Activated T-cell treated with anti-CD3 and anti-CD28 coated beads, Interleukin-2, amount 50 U/mL, for 72 hours (primary cell): ENCODE measurements at places on chromosomes 7 and 10. TPM values are rescaled to one million over a fixed set of nuclear protein-coding genes. Genes with fewer than 3 reads are reported as not detected.

DNA sequence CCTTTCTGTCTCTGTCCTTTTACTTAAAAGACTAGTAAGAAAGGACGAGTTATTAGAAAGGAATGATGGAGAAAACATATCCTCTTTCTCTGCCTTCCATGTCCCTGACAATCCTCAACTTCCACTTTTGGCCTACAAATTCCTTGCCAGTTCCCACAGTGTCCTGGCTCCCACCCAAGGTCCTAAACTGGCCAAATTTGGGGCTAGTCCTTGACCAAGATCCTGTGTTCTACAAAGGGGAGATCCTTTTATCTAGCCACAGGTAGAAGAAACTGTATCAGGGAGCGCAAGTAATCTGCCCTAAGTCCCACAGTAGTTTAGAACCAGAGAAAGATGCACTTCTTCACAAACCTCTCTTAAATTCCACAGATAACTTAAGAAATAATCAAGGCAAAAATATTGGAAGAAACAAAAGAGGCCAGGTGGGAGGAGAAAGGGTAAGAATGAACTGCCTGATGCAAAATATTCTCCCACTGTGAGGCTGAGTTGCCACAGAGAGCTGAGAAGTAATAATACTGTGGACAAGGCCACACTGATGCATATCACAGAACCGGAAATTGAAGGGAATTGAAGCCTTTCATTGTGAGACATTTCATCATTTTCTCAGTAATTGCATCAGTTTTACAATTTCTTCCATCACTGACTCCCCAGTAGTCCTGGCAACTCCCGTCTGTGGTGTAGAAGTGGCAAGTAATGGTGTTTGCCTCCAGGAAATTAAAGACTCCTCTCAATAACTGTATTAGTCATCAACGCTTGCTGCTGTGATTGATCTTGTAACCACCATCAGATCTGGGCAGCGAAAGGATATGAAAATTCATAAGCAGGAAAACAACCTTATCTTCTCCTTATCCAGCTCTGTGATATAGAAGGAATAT is 47.2 kb downstream of the DNAJC12 start:
- DNase-seq = peak; percentile 50
- H3K27ac ChIP-seq = peak overlapping the region; percentile 97
- no peaks in the 10 kb centered on the region for H3K27me3 ChIP-seq
- no peaks in the 10 kb centered on the region for H3K36me3 ChIP-seq

The CCDC3 gene
- total RNA-seq = 1.5 TPM

DNA sequence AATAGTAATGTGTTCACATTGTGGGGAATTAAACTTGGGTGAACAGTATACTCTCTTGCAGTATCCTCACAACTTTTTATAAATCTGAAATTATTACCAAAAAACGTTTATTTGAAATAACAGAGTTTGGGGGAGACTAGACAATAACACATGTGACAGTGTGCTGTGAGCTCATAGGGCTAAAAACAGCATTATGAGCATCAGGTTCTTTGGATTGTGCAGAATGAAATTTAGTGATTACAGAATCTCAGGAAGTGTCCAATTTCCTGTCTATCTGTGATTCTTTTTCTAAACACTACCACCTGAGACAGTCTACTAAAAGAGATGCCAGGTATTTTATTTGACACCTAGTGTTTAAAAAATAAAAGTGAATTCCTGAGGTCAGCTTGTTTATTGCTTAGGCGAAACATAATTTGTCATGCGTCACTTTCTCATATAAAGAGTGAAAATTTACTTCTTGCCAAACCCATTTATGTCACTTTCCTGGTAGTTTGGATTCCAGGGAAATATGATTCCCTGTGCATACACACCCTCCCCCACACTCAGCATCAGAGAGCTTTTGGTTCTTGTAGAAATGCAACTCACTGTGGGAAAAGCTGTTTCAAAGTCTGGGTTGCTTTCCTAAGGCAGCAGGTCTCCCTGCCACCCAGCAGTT is 71.2 kb downstream of the AOAH start:
- no peak overlapping the region for H3K4me3 ChIP-seq
- no peak for DNase-seq

DNA sequence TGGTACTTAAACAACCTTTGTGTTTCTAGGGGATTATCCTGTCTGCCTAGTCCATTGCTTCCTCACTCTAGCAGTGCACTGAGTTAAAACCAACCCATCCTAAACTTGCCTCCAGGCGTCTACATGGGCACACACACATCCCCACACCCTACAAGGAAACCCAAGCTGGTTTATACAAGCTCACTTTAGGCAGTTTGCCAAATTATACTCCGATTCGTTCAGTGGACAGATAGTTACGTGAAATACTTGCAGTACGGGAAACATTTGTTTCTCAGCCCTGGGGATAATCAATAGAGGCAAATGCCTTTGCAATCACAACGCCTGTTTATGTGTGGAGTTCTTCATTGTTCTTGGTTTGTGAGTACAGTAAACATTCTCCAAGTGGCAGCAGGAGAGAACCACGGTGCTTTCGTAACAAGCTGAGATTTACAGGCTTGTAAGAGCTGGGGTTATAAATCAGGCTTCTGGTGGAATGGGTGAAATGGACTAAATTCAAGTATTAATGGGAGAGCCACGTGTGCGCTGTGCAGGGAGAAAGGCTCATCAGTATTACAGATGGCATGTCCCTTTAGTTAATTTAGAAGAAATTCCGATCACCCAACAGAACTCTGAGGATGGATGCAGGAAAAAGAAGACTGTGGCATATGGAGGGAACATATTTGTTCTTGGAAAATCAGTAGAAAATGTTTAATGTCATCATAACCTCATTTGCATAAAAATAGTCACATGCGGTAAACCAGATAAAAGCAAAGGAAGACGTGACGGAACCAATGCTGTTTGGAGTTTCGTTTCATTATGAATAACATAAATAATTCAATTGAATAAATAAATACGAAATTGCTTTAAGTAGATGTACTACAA is 217.1 kb downstream of the GALNT17 start:
- no peak overlapping the region for H3K27ac ChIP-seq
- H3K36me3 ChIP-seq = no peaks in the 10 kb centered on the region

DNA sequence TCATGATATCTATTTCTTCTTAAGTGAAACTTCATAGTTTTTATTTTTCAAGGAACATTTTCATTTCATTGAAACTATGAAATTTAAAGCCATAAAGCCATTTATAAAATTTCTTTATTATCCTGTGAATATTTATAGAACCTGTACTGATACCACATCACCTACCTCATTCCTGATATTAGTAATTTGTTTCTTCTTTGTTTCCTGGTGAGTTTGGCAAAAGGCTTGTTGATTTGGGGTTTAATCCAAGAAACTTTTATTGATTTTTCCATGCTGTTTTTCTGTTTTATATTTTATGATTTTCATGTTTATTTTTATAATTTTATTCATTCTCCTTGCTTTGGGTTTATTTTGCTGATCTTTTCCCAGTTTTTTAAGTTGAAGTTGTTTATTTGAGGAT is 669.4 kb downstream of the NXPH1 start:
- H3K4me3 ChIP-seq = no peak overlapping the region
- H3K36me3 ChIP-seq = no peaks in the 10 kb centered on the region
- no peak for DNase-seq
- H3K27me3 ChIP-seq = no peaks in the 10 kb centered on the region

The MLXIPL gene
- total RNA-seq = 0.14 TPM

DNA sequence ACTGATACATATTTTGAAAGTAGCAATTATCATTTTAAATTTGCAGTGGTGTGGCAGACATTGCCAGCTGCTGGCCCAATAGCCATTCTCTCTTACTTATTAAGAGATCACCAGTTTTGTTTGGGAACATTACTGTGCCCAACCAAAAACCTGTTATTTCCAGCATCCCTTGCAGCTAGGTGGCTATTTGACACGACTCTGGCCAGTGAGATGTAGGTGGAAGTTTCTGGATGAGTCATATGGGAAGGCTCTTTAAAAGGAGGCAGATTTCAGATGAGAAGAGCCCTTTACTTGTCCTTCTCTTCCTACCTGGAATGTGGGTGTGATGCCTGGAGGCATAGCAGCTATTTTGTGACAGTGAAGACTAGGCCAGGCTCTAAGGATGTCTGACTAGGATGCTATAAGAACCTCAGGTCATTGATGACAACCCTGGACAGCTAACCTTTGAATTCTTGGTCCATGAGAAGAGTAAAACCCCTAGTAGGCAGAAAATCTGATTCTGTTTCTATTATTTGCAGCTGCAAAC is 77.9 kb downstream of the CARD11 start:
- peaks cover 18% of the 10 kb centered on the region for H3K36me3 ChIP-seq
- peaks cover 23% of the 10 kb centered on the region for H3K4me1 ChIP-seq
- H3K4me3 ChIP-seq = no peak overlapping the region
- no peaks in the 10 kb centered on the region for H3K27me3 ChIP-seq
- no peak for DNase-seq

GRCh38 chr10:128365156-128365725 is 239.0 kb upstream of the MKI67 start:
- no peaks in the 10 kb centered on the region for H3K36me3 ChIP-seq
- no peak overlapping the region for H3K4me3 ChIP-seq
- DNase-seq = no peak
- H3K4me1 ChIP-seq = no peaks in the 10 kb centered on the region
- peaks cover 9% of the 10 kb centered on the region for H3K27me3 ChIP-seq

GRCh38 chr10:133312016-133312768 is 3.5 kb downstream of the ZNF511 start:
- peaks cover 5% of the 10 kb centered on the region for H3K36me3 ChIP-seq
- DNase-seq = no peak
- no peak overlapping the region for H3K4me3 ChIP-seq

GRCh38 chr7:158257516-158258410 is 329.9 kb downstream of the PTPRN2 start:
- no peak overlapping the region for H3K27ac ChIP-seq
- DNase-seq = no peak
- no peak overlapping the region for H3K4me3 ChIP-seq
- no peaks in the 10 kb centered on the region for H3K27me3 ChIP-seq
- H3K4me1 ChIP-seq = no peaks in the 10 kb centered on the region

GRCh38 chr10:126439942-126440341 is 51.7 kb upstream of the ADAM12 start:
- no peaks in the 10 kb centered on the region for H3K27me3 ChIP-seq
- H3K4me3 ChIP-seq = no peak overlapping the region
- DNase-seq = no peak
- H3K4me1 ChIP-seq = no peaks in the 10 kb centered on the region
- H3K36me3 ChIP-seq = no peaks in the 10 kb centered on the region

The GPNMB gene
- total RNA-seq = 0.88 TPM

DNA sequence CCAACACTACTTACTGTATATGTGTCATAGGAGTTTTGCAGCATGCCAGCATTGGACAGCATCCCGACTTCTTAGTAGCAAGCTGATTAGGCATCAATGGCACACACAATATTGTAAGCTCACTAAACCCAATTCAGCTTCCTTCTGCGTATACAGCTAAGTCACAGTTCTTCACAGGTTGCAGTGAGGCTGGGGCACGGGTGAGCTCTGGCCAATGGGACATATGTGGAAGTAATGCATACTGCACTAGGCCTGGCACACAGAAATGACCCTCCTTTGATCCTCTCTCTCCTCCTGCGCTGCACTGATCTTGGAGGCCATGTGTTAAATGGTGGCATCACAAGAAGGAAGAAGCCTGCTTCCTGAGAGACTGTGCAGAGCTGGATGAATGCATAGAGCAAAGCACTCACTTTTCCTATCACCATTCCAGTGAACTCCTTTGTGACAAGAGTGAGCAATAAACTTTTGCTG is 11.9 kb downstream of the RAB11FIP2 start:
- no peak overlapping the region for H3K4me3 ChIP-seq
- H3K4me1 ChIP-seq = peaks cover 36% of the 10 kb centered on the region
- no peaks in the 10 kb centered on the region for H3K27me3 ChIP-seq
- peaks cover 8% of the 10 kb centered on the region for H3K36me3 ChIP-seq
- H3K27ac ChIP-seq = no peak overlapping the region

DNA sequence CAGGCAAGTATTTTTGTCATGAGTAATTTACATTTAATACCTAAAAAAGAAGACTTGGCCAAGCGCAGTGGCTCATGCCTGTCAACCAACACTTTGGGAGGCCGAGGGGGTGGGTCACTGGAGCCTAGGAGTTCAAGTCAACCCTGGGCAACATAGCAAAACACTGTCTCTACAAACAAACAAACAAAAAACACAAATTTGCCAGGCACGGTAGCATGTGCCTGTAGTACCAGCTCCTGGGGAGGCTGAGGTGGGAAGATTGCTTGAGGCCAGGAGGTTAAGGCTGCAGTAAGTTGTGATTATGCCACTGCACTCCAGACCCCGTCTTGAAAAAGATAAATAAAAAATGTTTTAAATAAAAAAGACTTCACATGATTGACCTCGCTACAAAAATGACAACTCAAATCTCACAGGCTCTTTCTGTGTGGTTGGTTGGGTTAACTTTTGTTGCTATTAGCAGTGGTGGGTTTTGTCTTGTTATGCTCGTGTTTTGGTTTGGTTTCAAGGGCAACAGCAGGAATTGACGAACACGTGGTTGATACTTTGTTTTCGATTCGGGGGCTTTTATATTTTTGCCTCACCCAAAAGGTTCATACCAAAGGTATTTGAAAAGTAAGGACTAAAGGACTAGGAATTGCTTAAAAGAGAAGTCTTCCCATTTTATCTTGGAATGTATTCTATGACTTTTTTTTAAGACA is 227.2 kb upstream of the MKLN1 start:
- peaks cover 92% of the 10 kb centered on the region for H3K4me1 ChIP-seq
- H3K36me3 ChIP-seq = peaks cover 41% of the 10 kb centered on the region
- peak overlapping the region; percentile 76 for H3K27ac ChIP-seq
- peak; percentile 18 for DNase-seq

DNA sequence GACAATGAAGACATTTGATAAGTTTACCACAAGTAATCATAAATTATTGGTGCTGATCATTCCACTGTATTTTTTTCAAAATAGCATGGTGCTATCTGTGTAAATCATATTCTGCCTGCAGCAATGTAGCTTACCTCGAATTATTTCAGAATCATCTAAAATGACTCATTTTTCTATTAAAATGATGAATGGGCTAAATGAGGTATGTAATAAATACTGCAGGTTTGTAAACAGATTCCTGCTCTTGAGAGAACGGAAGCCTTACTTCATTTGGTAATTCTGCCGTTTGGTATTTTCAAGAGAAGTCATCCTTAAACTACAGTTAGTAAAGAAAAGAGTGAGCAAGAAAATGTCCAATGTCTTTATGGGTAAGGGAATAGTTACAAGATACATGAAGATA is 115.9 kb downstream of the CHCHD3 start:
- peaks cover 2% of the 10 kb centered on the region for H3K36me3 ChIP-seq
- H3K4me3 ChIP-seq = no peak overlapping the region
- H3K27ac ChIP-seq = no peak overlapping the region

GRCh38 chr10:49541762-49542161 is 2.8 kb upstream of the ERCC6 start:
- H3K36me3 ChIP-seq = no peaks in the 10 kb centered on the region
- no peak overlapping the region for H3K4me3 ChIP-seq
- H3K27ac ChIP-seq = no peak overlapping the region
- H3K4me1 ChIP-seq = peaks cover 29% of the 10 kb centered on the region

The FAM24B gene
- 42.2 TPM for total RNA-seq

GRCh38 chr10:113788604-113789083 is 37.2 kb downstream of the PLEKHS1 start:
- no peak overlapping the region for H3K27ac ChIP-seq
- H3K4me1 ChIP-seq = no peaks in the 10 kb centered on the region
- no peaks in the 10 kb centered on the region for H3K36me3 ChIP-seq
- DNase-seq = no peak

The PFKP gene
- total RNA-seq = 85.2 TPM

- H3K27ac ChIP-seq = no peak overlapping the region
- H3K4me1 ChIP-seq = no peaks in the 10 kb centered on the region
- peak overlapping the region; percentile 65 for H3K4me3 ChIP-seq
- no peak for DNase-seq
- peaks cover 29% of the 10 kb centered on the region for H3K27me3 ChIP-seq
- no peaks in the 10 kb centered on the region for H3K36me3 ChIP-seq
Observed at GRCh38 chr10:49761201-49761788, 828 bp downstream of the OGDHL start.
